ENCODE measurements at places on chromosomes 6 and 20. TPM values are rescaled to one million over a fixed set of nuclear protein-coding genes. Genes with fewer than 3 reads are reported as not detected.
A peak's percentile ranks its signal among the peaks of the same experiment; 100 is the strongest.

DNA sequence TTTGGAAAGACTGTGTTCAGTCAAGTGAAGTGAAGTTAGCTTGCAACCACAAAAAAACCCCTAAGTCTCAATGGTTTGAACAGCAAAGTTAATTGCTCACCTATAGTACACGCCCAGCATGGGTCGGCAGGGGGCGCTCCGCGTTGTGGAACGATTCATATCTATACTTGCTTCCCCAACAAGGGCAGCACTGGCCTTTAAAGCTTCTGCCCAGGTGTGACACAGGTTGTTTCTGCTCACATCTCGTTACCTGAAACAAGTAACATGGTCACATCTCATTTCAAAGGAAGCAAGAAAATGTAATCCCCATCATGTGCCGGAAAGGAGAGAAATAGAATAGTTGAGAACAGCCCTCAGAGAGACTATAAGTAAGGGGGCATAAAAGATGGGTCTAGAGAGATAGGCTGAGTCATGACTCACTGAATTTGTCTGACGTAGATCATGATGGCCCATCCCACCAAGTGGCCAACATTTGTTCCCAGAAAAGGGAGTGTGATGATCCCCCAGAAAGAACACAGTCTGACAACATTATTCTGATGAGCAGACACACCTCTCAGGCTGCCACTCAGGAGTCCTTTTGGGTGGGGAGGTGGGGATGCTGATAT is 29.0 kb downstream of the HNF4A start:
- peak; percentile 74 for ATAC-seq

DNA sequence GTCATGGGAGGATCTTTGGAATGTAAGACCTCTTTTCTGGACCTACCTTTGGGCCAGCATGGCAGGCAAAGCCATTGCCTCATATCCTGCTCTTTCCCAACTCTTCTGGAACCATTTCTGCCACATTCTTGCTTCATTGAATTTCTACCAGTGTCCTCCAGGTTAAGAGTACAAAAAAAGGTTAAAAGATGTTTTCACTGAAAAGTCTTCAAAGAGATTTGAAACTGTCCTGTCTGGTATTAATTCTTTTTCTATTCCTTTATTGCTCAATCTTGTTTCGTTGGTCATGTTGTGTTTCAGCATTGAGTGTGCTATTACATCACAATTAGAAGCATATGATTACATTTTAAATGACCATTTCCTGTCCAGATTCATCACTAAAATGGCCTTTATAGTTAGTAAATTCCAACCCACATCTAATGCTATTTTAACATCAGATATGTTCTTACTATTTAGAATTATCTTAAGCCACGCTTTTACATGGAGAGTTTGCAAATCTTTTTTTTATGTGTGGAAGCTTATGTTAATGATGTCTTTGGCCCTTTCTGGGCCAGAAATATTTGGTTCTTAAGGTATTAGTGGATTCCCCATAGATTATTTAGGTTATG is 450.9 kb downstream of the GJA1 start:
- ATAC-seq = no peak

- ATAC-seq = no peak
These were observed 7.7 kb downstream of the NPEPL1 start for GRCh38 chr20:58700121-58700821.

- ATAC-seq = no peak
These were observed 1.6 kb upstream of the SYNCRIP start for GRCh38 chr6:85644279-85644762.

DNA sequence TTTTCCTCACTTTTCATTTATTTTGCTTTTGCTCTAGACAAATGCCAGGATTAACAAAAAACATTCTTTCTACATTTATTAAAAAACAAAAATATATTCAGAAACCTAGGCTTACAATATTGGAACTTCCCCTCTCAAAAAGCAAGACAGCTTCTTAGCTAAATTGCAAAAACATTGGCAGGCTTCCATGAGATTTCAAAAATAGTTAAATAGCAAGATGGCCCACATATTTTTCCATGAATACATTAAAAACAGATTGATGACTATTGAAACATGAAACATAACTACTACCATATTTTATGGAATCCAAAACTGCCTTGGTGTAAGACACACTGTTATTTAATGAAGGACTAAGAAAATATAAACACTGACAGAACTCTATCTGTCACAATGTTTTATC is 92.0 kb downstream of the LY86 start:
- no peak for ATAC-seq

Gene RSPO3
- total RNA-seq = 1.4 TPM

Gene SCRT2
- total RNA-seq = not detected

Gene SLC22A2
- total RNA-seq = not detected

Gene STMND1
- not detected for total RNA-seq

Gene PDYN
- not detected for total RNA-seq

Gene APCDD1L
- 0.16 TPM for total RNA-seq
